ENCODE measurements at places on chromosomes 6 and 20.

DNA sequence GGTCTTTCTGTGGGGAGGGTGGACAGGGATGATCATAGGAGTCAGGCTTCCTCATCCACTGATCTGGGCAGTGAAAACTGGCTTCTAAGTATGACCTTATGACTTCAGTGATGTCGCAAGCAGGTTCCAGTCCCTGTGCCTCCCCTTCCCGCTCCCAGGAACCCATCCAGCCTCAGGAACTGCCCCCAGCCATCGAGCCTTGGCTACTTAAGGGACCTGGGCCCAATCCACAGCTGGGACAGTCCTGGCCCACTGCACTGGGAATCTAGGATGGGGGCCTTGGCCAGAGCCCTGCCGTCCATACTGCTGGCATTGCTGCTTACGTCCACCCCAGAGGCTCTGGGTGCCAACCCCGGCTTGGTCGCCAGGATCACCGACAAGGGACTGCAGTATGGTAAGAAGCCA, at the start of gene LBP:
Gene LBP, plus strand, starts transcription at position 236 of the 405 bp plus-strand sequence. Its CDS starts 35 bp downstream, at position 271.
- DNase-seq = no peak

DNA sequence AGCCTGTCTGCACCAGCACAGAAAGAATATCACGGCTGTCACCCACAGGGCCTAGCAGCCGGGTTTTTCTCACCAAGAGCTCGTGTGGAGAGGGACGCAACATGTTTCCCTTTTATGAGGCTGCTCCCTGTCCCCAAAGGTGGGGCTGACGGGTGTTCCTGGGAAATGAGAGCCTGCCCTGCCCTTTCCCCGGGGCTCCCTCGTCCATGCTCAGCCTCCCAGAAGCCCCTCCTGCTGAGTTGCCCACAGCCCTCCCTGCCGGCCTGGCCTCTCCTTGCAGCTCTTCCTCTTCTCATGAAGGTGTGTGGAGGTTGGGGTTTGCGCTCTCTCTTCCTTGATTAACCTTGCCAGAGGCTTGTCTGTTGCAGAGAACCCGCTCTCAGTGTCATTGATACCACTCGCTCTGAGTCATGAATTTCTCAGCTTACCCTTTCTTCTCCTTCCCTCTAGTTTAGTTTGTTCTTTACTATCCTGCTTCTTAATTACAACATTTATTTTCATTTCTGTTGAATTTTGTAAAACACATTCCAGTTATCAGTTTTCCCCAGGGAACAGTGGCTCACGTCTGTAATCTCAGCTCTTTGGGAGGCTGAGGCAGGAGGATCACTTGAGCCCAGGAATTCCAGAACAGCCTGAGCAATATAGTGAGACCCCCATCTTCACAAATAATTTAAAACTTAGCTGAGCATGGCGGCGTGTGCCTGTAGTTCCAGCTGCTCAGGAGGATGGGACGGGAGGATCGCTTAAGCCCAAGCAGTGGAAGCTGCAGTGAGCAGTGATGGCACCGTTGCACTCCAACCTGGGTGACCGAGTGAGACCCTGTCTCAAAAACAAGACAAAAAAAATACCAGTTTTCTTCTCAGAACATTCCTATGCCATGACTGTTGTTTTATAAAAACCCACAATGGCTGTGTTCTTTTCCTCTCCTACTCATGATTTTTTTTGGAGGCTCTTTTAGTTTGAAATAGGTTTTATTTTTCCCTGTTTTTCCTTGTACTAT, 103.8 kb downstream of the TMEM242 start:
- DNase-seq = no peak

DNA sequence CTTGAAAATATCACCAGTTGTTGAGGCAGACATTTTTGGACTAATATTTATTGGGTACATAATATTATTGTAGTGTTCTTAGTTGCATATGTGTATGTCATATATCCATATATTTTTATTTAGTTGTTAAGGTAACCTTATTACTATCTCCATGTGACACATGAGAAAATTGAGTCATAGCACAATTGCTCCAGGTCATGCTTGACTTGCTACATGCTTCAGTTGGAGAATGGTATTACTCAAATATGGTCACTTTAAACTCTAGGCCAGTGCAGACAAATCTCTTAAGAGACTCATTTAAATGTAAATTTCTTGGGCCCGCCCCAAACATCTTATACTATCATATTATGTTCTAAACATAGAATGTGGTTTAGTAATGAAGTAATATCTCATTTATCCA, 246.1 kb downstream of the RIMS1 start:
- no peak for DNase-seq

DNA sequence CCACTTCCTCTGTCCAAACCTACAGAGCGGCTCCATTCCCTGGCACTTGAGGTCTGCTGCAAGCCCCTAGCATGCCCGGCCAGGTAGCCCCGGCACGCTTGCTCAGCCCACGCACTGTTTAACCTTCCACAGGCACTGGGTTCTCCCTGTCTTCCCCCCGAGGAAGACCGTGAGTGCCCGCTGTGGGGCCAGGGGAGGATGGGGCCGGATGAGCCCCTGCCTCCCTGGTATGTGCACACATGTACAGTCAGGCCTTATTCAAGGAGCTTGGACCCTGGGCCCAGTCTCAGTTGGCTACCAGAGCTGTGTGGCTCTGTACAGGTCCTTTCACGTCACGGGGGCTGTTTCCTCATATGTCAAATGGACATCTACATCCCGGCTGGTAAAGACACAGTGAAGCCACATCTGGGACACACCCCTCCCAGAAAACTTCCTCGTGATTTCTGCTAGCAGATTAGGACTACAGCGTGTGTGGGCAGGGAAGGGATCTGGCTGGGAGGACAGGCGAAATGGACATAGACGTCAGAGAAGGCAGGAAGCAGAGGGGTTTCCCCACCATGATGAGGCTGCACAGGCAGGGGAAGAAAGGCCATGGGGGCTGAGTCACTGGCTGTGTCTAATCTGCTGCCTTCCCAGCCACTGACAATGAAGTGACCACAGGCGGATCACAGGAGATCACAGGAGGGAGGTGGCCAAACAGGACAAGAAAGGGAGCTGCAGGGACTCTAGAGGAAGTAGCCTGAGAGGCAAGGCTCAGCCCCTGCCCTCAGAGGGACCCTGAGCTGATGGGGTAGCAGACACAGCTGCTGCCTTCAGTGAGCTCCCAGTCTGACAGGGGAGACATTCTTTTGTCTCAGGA, 62.9 kb downstream of the MRPL14 start:
- DNase-seq = no peak

DNA sequence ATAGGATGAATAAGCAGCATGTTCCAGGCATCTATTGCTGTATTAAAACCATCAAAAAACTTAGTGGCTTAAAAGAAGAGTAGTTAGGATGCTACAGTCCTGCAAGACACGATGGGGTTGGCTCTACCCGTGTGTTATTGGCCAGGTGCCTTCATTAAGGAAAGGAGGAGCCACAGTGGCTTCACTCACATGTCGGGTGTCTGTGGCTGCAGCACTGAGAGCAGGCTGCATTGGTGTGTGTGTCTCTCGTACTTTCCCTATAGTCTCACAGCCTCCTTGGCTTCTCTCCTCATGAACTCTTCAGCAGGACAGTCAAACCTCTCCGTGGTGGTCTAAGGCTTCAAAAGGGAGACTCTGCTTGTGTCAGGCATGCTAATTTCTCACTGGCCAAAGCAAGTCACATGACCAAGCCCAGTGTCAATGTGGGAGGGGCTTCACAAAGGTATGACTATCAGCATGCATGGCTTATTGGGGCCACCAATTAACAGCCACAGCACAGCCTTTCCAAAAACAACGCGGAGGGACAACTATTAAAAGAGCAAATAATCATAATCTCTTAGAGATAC, 402.8 kb downstream of the KIF16B start:
- DNase-seq = no peak

GRCh38 chr20:17024513-17025119, 202.2 kb upstream of the PCSK2 start:
- no peak for DNase-seq

DNA sequence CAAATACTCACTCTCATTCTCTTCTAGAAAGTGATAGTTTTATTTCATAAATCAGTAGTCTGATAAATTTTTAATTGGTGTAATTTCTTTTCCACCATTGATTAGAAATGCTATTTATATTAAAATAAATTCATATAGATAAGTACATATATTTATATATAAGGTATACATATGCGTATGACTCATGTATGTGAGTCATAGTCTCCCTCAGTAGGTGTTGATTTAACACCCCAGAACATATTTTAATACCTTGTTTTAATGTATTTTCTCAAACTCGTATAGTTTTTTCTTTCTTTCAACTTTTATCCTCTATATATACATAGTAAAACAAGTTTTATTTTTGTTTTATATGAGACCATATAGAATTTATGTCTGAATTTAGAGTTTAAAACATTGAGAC, 130.4 kb downstream of the PLG start:
- no peak for DNase-seq

- DNase-seq = no peak
Observed at GRCh38 chr6:20399518-20399917, 2.2 kb upstream of the E2F3 start.
